ENCODE measurements at places on chromosomes 1 and 21.

DNA sequence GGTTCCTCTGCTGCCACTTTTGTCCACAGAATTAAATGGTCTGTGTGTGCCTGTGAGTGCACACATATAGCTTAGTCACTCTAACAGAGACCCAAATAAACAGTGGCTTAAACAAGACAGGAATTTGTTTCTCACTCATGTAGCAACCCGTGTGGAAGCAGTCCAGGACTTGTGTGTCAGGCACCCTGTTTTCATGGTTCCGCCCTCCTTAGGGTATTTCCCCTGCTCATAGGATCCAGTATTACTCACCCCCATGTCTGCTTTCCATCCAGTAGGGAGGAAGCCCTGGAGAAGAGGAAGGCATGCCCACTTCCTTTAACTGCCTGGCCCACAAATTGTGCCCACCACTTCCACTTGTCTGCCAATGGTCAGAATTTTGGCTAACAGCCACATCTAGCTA is 41.3 kb upstream of the TACSTD2 start:
- no peak for DNase-seq

DNA sequence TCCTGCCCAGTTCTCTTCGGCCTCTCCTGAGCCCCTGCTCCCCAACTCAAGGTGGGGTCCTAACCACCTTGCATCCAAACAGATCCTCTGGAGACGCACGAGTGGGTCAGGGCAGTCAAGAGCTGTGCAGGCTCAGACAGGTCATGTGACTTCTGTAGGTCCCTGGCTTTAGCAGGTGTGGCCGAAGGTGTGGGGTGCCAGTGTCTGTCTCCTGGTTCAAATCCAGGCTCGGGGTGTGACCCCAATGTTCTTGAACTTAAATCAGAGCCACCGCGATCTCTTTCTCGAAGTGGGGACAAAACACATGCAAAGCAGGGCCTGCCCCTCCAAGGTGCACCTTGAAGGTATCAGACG is 27.4 kb upstream of the ECE1 start:
- no peak for DNase-seq

DNA sequence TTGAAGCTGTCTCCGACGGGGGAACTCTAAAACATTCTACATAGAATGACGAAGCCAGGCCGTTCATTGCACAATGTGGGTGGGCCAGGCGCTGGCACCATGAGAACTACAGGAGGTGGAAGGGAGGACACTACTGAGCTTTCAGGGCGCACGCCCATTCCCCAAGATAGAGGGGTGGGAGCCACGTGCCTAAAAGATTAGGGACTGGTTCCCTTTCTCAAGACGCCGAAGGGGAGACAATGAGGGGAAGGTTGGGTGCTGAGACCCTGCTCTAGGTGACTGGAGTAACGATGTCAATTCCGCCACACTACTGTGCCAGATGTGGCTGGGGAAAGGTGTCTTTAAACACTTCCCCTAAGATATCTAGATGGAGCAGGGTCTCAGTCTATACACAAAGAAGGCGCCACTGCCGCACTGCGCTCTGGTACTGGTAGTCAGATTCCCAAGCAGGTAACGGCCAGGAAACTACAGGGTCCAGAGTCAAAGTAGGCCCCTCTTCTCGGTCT is 782 bp downstream of the CSDE1 start:
- DNase-seq, result no peak

DNA sequence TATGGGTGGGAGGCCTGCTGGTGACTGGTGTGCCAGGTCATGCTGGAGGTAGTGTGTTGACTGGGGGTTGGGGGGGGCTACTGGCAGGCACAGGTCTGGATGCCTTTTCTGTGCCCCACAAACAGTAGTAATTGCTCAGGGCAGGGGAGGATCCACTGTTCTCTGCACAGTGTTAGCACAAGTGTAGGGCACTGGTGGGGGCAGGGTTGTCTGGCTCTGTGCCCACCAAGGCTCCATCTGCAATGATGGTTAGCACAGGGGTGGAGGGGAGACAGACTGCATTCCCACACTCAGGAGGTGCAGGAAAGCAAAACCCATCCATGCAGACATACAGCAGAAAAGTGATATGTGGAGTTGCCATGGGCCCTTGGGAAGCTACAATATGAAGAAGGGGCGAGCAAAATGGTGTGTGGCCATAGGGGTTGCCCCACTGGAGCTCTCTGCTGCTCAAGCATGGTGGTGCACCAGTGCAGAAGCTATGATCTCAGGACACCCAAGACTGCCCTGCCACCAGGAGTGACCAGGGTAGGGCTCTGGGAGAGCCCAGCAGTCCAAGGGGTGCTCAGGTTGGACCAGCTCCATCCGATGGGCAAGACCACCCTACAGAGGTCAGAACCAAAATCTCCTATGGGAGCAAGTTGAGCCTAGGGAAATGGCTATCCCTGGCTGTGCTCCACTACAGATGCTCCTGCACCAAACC is 122.2 kb upstream of the KCTD3 start:
- DNase-seq, result no peak

GRCh38 chr1:18256282-18257235 is 149.0 kb downstream of the IGSF21 start:
- peak; percentile 25 for DNase-seq

DNA sequence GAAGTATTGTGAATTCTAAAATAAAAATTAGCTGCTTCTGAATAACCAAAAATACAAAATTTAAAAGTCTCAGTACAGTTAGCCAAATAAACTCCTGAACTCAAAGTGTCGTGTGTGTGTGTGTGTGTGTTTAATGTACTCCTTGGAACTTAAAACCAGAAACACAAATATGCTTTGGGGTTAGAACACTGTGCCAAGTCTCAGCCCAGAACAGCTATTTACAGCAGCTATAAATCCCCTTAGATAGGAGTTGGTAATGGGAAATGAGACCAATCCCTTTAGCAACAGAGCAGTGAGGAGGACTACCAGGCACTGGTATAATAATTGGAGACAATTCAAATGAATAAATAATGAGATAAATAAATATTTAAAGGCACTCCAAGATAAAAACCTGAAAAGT is 83.1 kb downstream of the PATJ start:
- DNase-seq, result no peak

- DNase-seq, result no peak
Measured at GRCh38 chr21:31879241-31879650, 6.4 kb downstream of the HUNK start.

DNA sequence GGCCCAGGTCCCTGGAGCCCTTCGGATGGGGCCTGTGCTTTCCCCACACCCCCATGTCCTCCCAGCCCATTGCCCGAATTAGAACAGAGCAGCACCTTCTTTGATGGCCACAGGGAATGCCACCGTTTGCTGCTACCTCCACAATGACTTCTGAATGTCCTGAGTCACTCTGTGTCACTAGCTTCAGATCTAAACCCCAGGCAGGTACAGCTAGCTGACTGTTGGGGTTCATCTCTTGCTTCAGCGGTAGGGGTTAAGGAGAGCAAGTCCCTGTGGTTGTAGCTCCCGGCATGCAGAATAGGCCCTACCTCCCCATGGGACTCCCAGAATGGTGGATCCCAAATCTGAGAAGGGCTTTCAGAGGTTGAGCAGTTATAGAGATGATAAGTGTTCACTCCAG is 291.1 kb upstream of the POU3F1 start:
- no peak for DNase-seq

Data from NCI-H1092 (cell line).